Left renal pelvis (tissue), 4 donors: ENCODE measurements at places on chromosomes 1 and 21. TPM values are rescaled to one million over a fixed set of nuclear protein-coding genes. Genes with fewer than 3 reads are reported as not detected.

LMOD1 gene
- 4.6 TPM for polyA plus RNA-seq

RNU1-4 gene
- not detected for polyA plus RNA-seq

ANGPTL1 gene
- polyA plus RNA-seq = 13.2 TPM

IL10 gene
- not detected for polyA plus RNA-seq

GRCh38 chr1:198295971-198296370 lies 139.2 kb downstream of the NEK7 start:
- DNase-seq = no peak

GRCh38 chr1:71223641-71224340 lies 143.0 kb upstream of the ZRANB2 start:
- no peak for DNase-seq

DNA sequence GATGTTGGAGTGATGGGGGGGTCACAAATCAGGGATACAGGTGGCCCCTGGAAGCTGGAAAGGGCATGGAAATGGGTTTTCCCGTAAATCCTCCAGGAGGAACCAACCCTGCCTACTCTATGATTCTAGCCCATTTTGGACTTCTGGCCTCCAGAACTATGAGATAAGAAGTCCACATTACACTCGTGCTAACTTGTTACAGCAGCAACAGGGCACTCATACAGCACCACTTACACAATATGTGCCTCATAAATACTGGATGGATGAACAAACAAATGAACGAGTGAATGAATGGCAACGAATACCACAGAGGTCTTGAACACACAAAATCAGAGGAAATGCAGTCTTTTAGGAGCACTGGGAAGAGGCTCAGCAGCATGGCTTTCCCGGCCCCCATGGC lies 531.3 kb downstream of the NPHP4 start:
- no peak for DNase-seq

DNA sequence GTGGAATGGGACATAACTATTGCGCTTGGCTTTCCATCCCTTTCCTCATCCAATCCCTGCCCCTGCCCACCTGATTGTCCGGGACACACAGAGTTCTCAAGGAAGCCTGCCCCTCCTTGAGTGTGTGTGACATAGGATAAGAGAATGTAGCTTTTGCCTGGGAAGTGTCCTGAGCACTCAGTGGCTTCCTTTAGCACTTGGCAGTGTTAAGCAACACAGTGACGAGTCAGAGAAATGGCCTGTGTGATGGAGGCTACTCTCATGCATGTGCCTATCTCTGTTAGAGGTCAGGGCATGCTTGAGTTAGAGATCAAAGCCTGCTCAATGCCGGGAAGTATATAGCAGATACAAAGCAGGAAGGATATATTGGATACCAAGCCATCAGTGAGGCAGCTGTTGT lies 289.5 kb downstream of the SIPA1L2 start:
- DNase-seq = no peak

- DNase-seq = no peak
These were observed 101.6 kb upstream of the RUNX1 start for GRCh38 chr21:35150562-35151226.
